Upper lobe of right lung (tissue), 1 donor: ENCODE measurements at places on chromosomes 5 and 9.

GRCh38 chr9:94900222-94901018 is 173.9 kb downstream of the AOPEP start:
- DNase-seq: no peak

- no peak for DNase-seq
Measured at GRCh38 chr9:126406075-126406667, 79.5 kb downstream of the MVB12B start.

DNA sequence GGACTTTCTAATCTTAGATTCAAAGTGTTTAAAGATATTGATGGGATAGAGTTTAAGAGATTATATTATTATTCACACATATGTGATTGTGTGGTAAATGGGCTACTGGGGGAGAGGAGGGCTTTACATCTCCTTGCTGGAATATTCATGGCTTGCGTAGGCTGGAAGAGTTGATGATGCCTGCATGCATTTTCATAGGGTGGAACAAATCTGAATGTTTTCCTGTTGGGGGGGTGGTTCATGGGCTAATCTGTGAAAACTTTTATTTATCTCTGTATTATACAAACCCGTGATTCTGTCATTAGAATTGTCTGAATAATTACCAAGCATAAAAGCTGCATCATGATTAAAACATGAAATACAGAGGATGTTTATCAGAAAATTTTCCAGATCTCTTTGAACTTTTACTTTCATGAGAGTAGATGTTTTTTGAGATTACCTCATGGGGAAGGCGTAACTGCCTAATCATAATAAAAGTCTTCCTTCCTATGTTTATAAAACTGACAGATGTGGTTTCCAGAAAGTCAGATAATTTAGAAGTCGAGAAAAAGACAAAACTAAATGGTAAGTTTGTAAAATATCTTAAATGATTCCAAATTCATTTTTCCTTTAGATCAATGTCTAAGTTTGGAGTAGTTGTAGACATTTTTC is 1185.4 kb upstream of the SEMA6A start:
- no peak for DNase-seq

- no peak for DNase-seq
Measured at GRCh38 chr5:132260714-132261551, 3.4 kb downstream of the PDLIM4 start.

DNA sequence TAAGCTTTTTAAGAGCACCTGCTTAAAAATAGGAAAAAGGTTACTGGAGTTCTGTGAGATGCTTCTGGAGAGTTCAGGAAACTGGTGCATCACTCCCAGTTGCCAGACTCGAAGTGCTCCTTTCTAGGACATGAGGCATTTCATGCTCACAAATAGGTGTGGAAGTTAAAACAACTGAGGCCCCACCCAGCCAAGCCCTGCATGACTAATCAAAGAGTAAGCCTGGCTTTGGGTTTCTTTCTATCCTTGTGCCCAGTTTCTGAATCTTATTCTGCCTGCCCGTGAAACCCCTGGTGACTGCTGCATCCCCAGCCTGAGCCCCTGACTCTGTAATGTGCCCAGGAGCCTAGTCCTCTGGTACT is 7.7 kb downstream of the SPINK9 start:
- no peak for DNase-seq

GRCh38 chr5:57042524-57042931 is 90.6 kb upstream of the MIER3 start:
- no peak for DNase-seq

- DNase-seq: no peak
Measured at GRCh38 chr9:71352837-71353236, 231.4 kb upstream of the TRPM3 start.

- DNase-seq: no peak
Measured at GRCh38 chr5:148759101-148759500, 67.3 kb upstream of the ADRB2 start.

DNA sequence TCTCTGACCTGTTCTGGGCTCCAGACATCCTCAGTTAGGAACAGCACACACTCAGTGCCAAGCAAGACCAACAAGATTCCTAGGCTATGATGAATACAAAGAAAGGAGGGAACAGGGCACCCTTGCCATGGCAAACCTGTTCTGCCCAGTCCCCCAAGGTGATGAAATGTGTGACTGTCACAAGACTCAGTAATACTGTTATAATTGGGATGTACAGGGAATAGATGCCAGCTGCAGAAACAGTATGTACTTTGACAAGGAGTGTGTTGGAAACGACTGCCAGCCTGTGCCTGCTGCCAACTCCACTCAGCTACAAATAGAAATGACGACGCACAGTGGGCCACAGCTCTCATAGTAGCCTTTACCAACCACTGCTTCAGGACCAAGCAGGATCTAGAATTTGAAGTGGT is 453.0 kb downstream of the EFNA5 start:
- peak; percentile 81 for DNase-seq

DNA sequence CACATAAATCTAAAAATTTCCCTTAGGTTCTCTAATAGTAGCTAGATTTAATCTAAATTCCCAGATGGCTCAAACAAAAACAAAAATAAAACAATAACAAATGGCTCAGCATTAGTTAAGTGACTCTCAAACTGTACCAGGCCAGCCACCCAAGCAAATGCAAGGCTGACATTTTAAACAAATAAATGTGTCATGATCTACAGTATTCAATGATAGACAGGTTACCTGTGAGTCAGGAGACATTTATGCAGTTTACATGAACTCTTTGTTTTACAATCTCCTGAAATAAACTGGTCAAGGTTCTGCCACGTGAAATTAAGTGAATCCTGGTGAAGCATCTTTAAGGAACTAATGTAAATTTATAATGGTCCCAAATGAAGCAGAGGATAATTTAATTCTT is 580.2 kb upstream of the PTPRD start:
- no peak for DNase-seq

- no peak for DNase-seq
Measured at GRCh38 chr9:81827616-81828296, 100.5 kb upstream of the SPATA31D4 start.

DNA sequence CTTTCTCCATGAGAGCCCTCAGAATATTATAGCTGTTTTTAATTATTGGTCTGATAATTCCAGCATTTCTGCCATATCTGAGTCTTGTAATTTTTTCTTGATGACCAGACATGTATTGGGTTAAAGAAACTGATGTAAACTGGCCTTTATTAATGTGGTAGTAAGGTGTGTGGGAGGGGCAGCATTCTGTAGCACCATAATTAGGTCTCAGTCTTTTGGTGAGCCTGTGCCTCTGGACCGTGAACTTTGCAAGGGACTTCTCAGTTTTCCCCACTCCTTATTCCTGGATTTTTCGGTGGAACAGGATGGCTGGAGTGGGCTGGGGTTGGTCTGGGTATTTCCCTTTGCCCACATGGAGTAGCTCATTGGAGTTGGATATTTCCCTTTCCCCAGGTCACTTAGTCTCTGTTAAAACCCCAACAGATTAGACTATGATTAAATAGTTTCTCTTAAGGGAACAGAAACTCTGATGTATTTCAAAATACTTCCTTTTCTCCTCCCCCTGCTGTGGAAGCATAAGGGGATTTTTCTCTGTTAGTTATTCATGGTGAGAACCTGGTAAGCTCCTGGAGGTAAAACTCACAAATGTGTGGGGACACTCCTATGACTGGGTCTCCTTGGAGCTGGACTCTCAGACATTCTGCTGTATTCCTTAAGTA is 52.4 kb downstream of the FSD1L start:
- DNase-seq: no peak

GRCh38 chr5:6565492-6565891 is 67.4 kb downstream of the NSUN2 start:
- no peak for DNase-seq

GRCh38 chr5:133240425-133241091 is 188.7 kb downstream of the HSPA4 start:
- DNase-seq: no peak

DNA sequence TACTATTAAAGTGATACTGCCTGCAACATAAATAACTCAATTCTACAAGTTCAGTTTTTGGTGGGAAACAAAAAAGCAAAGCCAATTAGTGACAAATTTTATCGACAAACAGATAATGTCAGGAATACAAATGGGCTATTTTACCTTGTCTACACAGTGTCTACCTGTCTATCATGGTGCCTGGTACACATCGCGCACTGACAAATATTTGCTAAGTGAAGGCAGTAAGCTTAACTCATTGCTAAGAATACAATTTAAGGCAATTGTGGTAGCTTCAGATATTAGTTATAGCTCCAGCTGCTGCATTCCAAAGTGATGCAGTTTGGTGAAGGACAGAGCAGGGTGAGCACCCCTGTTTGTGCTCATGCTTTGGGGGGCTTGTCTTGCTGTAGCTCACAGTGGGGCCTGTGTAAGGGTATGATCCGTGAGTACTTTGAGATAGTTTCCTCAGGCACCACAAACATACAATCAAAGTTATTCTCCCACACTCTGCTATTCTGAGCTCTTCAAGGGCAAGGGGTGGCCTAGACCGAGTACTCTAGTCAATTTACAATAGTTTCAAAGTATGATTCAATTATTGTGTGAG is 24.7 kb downstream of the ELL2 start:
- no peak for DNase-seq

GRCh38 chr9:105339849-105340248 is 95.4 kb downstream of the SLC44A1 start:
- DNase-seq: no peak

DNA sequence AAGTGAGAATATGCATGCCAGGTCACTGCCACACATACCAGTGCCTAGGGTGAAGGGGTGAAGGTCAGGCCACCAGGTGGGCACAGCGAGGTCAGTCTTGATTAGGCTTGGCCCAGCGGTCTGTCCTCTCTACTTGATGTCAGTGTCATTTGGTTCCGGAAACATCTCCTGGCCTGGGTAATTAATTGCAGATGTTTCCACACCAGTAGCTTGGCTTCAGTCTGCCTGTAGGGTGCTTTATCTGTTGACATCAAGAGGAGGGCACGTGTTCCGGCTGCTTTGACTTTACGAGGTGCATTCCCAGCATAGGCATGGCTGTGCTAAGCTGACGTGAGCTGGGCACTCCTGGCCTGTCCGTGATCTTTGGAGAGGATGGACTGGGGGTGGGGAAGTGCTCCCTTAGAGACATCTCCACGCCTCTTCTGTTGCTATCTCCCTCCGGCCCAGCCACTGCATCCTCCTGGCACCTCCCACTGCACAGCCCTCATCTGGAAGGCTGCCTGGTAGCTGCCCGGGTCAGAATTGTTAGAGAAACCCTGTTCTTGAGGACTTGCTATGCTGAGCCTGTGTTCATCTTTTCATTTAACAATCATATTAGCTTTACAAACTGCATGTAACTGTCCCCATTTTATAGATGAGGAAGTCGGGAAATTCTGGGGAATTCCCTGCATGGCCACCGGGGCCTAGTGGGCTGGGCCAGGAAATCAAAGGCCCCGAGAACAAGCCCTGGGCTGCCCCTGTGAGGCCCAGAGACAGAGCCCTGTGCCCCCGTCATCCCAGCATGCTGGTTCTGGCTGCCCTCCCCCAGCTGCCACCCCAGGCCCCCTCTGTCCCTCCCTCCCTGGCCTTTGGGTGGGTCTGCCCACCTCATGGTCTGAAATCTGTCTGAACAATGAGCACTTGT is 29.1 kb downstream of the JADE2 start:
- DNase-seq: no peak

DNA sequence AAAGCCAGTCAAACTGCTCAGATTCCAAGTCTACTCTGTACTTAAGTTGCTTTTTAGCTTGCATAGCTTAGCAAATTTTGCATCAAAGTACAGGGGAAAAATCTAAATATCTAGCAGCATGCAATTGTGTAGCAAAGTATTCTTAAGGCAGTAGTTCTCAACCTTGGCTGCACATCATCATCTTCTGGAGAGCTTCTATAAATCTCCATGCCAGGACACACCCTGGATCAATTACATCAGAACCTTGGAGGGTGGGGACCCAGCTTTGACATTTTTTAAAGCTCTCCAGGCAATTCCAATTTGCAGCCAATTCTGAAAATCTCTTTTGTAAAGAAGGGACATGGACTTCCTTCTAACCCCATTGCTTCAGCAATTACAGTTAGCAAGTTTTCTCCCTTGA is 187.5 kb downstream of the SNCAIP start:
- DNase-seq: no peak

DNA sequence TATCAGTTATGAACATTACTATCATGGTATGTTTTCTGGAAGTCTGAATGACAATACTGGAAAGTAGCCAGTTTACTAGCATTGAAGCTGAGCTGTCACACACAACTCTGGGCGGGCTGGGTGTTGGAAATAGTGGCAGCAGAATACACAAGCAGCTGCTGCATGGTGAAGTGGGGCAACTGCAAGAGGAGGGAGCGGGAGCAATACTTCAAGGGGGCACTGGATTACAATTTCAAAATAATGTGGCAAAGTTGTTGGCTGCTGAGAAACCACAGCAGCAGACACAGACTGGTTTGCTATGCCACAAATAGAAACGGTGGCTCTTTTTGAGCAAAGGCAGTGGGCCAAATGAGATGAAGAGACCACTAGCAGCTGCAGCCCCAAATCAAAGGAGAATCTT is 350.2 kb downstream of the KIAA0825 start:
- DNase-seq: no peak

GRCh38 chr9:132007371-132008025 is 72.2 kb downstream of the MED27 start:
- DNase-seq: no peak

DNA sequence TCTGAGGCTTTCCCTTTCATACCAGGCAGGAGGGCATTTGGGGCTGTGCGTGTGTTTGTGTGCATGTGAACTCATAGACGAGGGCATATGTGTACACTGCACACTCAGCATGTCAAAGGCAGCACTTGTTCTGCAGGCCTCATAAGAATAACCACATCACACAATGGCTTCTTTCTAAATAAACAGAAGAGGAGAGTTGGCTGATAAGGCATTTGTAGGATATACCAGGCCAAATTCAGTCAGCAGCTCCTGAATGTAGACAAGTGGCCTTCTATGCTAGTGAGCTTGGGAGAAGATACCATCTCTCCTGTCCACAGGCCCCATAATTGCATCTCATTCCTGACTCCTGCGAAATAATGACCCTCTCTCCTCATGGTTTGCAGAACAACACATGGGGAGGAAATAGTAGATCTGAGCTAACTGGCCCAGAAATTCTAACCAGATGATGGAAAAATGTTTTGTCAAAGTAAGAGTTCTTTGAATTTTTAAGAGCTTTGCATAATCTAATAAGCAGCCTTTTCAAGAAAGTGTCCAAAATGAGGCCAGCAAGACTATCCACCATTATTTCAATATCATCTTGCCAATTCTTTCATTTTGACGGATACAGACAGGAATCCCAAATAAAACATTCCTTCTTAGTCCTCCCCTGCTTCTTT is 60.5 kb upstream of the GAS1 start:
- DNase-seq: no peak

DNA sequence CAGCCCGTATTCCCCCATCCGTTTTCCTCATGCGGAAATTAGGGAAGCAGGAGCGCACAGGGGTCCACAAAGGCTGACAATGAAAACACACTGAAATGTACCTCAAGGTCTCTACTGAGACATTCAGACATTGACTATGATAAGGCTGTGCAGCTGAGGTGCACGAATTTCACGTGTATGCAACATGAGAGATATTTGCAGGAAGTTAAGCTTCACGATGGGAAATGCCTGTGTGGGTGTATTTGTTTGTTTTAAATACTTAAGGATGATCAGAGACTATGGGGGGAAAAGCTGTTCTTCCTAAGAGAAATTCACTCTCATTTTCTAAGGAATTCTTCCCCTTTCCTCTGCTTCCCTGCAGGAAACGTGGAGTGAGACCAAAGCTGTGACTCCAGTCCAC is 2.6 kb upstream of the SPATA31E1 start:
- no peak for DNase-seq

GRCh38 chr5:174454464-174454863 is 269.9 kb upstream of the MSX2 start:
- DNase-seq: no peak

GRCh38 chr5:83523929-83524328 is 52.4 kb downstream of the VCAN start:
- no peak for DNase-seq
